ENCODE measurements at places on chromosomes 1 and 21.

DNA sequence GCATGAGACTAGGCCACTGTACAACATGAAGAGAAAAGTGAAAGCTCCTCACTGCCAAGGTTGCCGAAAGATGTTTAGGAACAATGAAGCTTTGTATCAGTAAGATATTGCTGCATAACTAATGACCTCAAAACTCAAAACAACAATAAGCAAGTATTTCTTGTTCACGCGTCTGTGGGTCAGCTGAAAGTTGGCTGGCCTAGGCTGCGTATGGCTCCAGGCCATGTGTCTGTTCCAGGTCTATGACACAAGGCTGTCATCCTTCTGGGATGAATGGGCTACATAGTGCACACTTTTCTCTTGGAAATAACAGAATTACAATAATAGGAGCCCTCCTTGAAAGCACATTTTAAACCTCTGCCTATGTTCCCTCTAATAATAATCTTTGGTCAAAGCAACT, 515.9 kb downstream of the PLPP3 start:
- no peak for DNase-seq

DNA sequence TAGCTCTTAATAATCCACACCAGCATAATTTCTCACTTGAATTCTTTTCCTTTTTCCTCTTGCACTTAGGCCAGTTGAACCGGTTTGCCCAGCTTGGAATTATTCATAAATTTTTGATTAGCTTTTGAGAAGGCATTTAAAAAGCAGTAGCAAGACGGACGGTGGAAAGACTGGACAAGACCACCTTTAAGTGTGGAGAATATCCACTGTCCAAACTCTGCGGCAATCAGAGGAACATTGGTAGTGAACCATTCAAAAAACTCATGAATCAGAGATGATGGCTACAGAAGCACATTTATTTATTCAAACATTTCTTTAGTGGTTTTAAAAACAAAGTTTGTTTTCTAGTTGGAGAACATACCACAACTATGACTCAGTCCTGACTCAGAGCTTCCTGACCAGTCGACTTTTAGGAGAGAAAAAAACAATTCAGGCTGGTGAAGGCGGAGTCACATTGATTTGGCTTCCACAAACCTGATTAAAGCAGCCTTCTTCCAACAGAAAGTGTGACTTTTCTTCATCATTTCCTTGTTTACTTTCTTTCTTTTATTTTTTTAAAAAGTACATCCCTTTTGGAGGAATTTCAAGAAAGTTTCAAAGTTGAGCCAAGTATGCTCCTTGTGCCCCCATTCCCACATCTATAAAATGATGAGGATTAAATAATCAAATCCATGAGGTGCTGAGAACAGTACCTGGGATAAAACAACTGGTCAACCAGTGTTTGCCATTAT, 128.8 kb downstream of the ADSS2 start:
- peak; percentile 40 for DNase-seq

DNA sequence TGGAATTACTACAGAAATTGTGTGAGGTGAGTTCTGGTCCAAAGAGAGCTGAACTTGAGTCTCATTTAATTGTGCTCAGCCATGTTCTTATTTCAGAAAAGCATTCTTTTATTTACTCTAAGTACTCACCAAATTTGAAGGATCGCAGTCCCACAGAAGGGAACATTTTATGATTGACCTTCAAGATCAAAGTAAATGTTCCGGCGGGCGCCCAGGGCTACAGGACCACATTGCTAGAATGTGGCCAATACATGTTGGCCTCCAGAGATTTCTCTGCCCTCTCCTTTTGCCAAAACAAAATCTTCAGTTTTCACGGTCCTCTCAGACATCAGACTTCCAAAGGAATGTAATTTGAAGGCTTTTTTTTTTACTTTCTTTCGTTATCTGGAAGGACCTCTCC, 237.8 kb downstream of the FMN2 start:
- DNase-seq: no peak

DNA sequence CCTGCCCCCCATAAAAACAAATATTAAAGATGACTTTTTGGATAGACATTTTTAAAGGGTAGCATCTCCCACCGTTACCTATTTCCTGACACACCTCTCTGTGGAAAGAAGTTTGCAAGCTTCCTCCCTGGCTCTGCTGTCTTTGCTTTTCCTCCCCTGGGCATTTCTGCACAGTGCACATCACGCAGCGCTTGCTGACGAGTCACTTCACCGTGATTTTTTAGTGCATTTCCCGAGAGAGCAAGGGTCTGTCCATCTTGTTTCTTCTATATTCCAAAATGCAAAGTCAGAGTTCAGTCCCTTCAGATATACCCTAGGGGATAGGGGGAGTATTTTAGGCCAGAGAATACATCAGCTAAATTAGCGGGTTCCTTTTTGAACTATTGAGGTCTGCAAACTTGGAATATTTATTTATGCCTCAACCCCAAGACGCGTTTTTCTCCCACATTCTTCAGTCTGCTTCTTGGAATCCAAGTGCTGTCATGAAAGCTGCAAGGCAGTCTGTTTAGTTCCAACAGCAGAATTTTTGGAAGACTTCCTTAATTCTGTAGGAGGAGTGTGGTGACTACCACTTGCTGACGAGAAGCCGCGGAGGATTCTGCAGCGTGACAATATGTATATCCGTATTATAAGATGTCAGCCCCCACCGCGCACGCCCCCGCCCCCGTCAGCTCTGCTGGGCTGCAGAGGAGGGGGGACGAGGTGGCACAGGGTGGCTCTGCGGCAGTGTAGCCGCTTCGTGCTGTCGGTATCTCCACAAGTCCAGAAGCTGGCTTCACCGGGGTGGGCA, 22.4 kb downstream of the SMYD2 start:
- no peak for DNase-seq

- no peak for DNase-seq
These were observed 21.4 kb downstream of the SPSB1 start for GRCh38 chr1:9314111-9314510.

GRCh38 chr1:223479718-223480425, 86.7 kb downstream of the CCDC185 start:
- no peak for DNase-seq

GRCh38 chr1:228794810-228795209, 59.5 kb downstream of the RHOU start:
- no peak for DNase-seq

DNA sequence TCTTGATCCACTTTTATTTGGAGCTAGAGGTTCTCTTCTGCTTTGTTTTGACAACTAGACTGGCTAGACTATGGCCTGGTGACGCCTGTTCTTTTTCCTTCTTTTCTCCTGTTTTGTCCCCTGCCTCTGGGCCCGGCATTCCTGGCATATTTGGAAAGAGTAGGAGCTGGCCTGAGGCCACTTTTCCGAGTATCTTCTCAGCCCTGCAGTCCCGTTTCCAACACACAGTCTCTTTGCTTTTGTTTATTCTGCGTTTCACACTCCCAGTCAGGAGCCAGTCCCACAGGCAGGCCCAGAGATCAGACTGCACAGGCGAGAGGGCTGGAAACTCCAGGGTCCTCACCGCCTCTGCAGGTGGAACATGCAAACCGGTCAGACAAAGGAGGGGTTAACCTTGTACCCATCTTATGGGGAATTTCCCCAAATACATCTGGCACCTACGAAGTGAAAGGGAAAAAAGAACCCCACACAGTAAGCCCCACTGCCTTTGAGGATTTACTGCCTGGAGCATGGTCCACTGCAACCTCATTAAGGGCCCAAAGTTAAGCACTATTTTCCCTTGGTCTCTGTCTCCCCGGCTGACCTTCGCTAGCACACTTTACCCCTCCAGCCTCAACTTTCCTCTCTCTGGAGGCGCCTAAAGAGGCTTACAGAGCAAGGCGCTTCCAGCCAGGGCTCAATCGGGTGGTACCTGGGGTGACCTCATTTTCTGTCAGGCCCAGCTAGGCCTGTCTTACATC, 141.1 kb downstream of the TOMM20 start:
- DNase-seq: peak; percentile 97

DNA sequence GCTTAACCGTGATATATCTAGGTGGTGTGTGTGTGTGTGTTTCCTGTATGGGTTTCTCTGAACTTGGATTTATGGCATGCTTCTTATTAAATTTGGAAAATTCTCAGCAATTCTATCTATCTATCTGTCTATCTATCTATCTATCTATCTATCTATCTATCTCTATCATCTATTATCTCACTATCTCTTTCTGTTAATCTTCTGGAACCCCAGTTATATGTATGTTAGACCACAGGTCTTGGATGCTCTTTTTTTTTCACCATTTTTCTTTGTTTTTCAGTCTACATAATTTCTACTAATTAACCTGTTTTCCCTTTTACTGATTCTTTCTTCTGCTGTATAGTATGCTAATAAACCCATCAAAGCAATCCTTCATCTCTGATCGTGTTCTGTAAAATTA, 538.0 kb downstream of the PTPRU start:
- DNase-seq: no peak

GRCh38 chr1:229258757-229259060, 12.2 kb upstream of the RAB4A start:
- no peak for DNase-seq

DNA sequence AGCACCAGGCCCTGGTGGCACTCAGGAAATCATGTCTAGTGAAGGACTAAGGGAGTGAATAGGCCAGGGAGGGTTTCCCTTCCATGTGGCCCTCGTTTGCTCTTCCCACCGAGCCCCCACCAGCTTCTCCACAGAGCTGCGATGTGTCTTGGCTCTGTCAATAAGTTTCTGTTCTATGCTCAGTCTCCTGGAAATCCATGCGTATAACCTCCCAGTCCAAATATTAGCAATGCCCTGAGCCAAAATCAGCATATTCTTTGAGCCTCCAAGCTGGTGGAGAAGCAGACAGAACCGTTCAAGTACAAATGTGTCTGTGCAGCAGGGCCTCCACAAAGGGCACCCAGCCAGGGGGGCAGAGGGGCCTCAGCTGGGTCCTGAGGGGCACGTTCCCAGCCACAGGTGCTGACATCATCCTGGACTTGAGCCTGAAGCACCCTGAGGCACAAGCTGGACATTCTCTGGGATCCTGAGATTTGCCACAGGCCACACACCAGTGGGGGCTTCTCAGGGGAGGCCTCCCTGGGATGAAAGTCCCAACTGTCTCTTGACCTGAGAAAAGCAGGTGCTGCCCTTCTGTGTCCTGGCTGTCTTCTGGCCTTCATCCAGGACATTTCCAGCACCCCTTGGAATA, 350.5 kb upstream of the VAMP3 start:
- peak; percentile 24 for DNase-seq

- DNase-seq: no peak
These were observed 9.3 kb downstream of the F5 start for GRCh38 chr1:169576935-169577331.

DNA sequence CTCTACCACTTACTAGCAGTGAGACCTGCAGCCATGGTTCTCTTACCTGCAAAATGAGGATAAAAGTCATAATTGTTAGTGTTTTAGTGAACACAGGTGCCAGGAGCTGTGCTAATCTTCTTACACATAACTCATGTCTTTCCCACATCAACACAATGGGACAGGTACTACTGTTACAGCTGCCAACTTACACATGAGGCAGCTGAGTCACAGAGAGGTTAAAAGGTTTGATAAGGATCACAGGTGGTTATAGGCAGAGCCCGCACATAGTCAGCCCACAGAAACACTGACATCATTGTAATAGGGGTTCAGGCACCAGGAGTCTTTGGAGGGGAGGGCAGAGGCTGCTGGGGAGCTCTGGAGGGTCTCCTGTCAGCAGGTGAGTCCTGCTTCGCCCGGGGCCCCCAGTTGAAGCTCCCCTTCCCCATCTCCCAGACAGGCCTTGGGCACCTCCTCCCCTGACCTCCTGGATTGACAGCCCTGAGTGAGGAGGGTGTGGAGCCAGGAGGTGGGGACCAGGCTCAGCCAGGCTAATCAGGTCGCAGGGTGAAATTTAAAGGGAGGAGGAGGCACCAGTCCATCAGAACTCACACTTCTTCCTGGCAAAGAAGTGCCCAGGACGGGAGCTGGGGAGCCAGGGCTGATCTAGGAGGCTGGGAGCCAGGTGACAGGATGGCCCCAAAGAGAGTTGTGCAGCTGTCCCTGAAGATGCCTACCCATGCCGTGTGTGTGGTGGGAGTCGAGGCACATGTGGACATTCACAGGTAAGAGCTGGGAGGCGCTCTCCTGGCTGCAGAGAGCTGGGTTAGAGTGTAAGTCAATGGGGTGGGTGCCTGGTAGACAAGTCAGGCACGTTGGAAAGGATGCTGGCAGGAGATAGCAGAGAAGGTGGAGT, at the start of gene PADI1:
PADI1 (plus strand) TSS at position 583 of the 895 bp plus-strand sequence; CDS start at position 673, 90 bp downstream.
- DNase-seq: no peak

Data from coronary artery (tissue), 2 donors.